Activated T-helper 2 cell treated with anti-CD3 and anti-CD28 coated beads, Interferon-gamma antibody, Interleukin-2, Interleukin-4, amounts not matched to agents 10 μg/mL and 5 μg/mL and 100 μg/mL, durations not matched to agents 14 hours and 24 hours and 36 hours (primary cell): ENCODE measurements at places on chromosomes 1 and 21.

DNA sequence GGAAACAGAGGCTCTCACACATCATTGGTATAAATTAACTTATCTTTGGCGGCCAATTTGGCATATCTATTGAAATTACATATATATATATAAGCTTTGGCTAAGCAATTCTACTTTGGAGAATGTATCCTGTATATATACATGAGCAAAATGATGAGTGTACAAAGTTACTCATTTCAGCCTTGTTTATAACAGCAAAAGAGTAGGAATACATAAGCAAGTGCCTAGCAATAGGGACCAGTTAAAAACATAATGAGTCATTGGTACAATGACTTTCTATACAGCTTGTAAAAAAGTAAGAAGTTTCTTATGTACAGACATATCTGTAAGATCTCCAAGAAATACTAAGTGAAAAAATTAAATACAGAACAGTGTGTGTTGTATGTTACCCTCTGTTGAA lies 190.8 kb downstream of the LTN1 start:
- DNase-seq: no peak

- DNase-seq: no peak
Observed at GRCh38 chr21:37944496-37944895, 28.2 kb upstream of the KCNJ6 start.

DNA sequence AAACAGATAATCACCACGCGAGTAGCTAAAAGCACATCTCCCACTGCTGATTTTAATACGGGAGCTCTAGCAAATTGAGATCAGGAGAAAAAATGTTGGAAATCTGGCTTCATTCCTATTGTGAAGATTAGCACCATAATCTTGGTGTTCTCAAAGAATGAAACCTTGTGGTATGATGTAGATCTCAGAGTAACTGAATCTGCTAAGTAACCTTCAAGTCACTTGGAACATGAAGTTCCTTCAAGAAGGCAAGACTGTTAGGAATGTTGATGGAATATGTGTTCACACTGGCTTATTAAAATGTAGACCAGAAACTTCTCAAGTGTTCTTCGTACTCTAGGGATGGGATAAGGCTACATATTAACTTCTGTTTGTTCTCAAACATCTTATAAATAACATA lies 117.4 kb upstream of the CHRM3 start:
- no peak for DNase-seq

DNA sequence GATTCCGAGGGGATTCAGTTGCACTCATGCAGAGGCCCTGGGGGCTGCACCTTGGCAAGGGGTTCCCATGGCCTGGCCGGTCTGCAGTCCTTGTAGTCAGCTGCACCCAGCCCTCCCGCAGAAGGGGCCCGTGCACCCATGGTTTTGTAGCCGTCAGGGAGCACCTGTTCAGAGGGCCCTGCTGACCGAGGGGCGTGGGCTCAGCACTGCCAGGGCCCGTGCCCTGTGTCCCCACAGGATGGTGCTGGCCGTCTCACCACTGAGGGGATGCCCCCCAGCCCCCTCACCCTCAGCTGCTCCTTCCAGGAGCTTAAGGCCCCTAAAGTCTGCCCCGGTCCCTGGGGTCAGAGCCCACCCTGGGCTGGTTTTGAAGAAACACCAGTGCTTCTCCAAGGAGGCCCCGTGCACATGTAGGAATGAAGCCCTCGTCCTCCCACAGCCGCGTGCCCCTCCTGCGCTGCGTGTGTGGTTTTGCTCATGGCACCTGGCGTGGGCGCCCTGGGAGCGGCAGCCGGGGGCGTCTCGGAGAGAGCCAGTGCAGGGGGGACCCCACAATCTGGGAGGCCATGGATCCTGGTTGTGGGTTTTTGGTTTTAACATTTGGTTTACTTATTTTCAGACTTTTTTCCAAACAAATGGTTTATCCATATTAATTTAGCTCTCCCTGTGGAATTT lies 40.1 kb downstream of the PRKCZ start:
- DNase-seq: no peak

GRCh38 chr1:11802616-11802972 lies 3.2 kb downstream of the MTHFR start:
- DNase-seq: no peak

DNA sequence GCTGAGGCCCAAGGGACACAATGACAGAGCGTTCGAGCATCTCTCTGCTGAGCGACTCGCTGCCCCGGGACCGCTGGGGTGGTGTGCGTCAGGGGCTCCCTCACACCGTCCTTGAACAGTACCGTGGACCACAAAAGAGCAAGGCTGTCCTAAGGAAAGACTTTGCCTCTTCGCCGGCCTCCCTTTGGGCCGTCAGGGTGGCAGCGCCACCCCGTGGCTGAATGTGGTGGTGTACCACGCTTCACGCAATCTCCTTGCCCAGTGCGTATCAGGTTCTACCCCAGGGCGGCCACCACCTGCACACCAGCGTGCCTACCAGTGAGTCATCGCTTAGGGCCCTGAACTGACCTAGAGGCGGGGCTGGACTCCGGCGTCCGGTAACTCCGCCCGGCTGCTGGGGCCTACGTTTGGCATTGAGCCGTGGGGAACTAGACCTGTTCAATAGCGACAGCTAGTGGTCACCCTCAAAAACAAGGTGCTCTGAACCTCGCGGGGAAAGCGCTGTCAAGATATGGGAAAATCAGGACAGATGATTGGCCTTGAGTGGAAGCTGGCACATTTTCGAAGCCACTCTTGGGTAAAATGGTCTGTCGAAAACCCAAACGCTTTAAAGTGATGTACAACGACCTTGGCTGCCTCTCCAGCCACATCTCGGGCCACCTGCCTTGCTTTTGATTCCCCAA lies 8.1 kb upstream of the TRAF3IP3 start:
- peak; percentile 79 for DNase-seq

DNA sequence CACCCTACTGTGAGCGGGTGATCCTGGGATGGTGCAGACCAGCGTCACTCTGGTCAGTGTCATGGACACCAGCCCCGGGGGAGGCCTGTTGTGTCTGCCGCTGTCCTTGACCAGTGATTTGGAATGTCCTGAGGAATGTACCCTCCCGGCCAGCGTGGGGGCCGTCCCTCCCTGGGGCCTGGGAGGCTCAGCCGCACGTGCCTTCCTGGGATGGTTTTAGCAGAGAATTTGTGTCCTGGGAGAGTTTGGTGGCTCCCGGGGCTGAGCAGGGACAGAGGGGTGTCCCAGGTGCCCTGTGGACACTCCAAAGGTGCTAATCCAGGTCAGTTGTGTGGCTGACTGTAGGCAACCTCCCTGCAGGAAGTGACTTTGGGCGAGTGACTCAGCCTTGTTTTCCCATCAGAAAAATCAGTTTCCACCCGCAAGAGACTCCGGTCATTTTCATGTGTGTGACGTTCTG lies 6.2 kb downstream of the ARHGEF16 start:
- no peak for DNase-seq

DNA sequence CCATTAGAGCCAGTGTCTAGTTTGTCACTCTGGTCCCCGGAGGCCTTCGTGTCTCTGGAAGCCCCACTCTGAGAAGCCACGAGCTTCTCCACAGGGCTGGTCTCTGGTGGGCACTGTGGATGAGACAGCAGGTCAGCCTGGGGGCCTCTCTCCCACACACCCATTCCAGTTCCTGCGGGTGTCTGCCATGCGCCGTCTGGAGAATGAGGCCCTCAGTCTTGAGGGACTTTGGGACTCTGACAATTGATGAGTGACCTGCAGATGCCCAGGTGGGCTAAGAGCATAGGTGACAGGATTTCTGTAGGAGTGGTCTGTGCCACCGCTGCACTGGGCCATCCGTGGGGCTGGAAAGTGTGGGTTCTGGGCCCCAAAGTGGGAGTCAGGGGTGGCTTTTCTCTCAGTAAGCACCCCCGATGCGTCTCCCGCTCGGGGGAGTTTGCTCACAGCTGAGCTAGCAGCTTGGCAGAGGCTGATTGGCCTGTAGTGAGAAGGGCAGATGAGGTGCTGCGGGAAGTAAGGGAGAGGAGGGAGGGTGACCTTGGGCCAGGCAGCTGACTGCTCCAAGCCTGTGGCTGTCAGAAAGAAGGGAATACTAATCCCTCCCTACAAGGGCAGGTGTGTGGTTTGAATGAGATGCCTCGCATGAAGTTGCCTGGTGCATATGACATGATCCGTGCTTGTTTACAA lies 26.4 kb downstream of the LHX4 start:
- no peak for DNase-seq

DNA sequence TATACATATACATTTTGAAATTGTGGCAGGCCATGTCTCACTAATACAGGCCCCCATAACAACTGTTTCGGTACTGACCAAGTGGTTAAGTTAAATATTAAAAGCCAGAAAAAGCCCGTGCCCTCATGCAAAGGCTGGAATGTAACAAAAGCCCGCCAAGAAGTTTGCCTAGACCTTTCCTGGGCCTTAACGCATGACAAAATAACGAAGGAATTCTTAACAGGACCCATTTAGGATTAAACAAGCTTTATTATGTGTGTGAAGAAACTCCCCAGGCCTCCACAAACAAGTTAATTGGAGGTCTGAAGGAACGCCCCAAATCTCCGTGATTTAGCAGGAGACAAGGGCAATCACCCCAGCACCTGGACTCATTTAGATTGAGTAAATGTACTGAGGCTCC lies 42.4 kb downstream of the TNFSF4 start:
- DNase-seq: no peak

- DNase-seq: no peak
Observed at GRCh38 chr1:178282949-178283367, 189.1 kb downstream of the RASAL2 start.

DNA sequence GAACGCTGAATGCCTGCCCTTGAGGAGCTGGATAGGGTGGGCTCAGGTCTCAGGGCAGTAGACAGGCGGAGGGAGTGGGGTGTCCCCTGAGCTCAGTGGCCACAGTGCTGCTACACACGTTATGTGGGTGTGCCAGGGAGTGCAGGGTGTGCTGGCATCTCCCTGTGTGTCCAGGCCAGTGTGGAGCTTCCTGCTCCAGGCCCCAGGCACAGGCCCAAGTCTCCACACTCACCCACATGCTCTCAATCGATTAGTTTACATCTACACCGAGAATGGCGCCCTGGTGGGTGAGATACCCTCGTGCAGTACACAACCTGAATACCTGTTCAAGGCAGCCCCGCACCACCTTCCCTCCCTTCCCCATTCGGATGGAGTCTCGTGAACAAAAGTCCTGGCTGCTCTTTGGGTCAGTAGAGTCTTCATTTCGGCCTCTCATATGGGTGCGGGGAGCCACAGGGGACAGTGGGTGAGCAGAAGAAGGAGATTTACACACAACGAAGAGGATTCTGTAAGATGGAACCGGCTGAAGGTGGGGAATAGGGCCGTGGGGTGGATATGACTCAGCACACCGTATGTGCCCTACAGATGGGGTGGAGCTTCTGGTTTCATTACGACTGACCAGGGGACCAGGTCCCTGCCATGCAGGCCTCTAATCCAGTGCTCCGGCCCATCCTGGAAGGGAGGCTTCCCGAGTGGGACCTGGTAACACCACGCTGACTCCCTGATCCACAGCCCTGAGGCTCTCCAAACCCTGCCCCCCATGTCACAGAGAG lies 93.3 kb downstream of the SPSB1 start:
- DNase-seq: no peak

GRCh38 chr1:223035724-223036478 lies 107.1 kb downstream of the TLR5 start:
- no peak for DNase-seq

DNA sequence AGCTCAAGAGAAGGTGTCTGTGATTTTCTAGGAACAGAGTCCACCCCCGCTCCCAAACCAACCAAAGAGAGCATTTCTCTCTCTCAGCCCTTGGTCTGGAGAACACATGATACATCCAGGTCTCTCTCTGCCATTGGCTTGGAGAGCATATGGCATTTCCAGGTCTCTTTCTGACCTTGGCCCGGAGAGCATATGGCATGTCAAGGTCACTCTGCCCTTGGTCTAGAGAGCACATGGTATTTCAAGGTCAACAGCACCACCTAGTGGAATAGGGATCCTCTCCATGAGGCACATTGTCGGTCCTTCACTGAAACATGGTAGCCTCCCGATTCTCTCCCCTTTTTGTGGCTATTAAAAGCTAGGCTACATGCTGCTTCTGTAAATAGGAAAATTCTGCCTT lies 437.7 kb upstream of the OLFM3 start:
- DNase-seq: no peak

DNA sequence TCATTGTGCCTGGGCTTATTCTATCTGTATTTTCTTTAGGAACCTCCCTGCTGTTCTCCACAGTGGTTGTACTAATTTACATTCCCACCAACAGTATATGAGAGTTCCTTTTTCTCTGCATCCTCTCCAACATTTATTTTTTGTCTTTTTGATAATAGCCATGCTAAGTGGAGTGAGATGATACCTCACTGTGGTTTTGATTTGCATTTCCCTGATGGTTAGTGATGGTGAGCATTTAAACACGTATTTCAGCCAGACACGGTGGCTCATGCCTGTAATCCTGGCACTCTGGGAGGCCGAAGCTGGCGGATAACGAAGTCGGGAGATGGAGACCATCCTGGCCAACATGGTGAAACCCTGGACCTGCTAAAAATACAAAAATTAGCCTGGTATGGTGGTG lies 57.9 kb downstream of the SLAMF6 start:
- DNase-seq: no peak

GRCh38 chr1:220962031-220962751 lies 82.9 kb downstream of the HLX start:
- DNase-seq: no peak

DNA sequence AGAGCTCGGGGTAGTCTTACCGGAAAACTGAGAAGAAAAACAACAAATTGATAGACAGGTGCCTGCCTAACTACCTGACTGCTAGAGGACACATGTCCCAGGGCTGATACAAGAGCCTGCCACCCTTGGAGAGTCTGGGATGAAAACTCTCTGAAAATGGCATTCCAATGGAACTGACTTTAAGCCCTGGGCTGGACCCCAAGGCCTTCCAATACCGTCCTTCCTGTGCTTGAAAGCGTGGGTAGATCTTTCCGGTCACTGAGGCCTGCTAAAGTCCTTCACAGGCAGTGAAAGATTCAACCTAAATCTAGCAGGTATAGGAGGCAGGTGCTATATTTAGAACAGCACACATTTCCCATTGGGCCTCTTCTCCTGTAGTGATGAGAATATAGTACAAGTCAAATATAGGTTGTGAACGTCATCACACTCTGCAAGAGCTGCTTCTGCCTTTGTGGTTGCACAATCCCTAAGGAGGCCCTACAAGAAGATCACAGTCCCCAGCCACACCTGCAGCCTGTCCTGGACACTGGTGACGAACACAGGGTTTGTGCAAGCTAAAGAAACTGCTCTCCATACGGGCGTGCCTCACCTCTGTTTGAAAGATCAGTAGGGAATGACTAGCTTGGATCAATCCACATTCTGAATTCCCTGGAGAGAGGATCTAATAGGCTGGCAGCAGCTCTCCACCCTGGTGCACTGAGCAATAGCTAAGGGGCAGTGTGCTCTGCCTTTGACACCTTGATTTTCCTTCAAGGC lies 876 bp upstream of the CHML start:
- no peak for DNase-seq

GRCh38 chr1:192108161-192108560 lies 50.1 kb upstream of the RGS18 start:
- no peak for DNase-seq

- DNase-seq: no peak
Observed at GRCh38 chr1:29798699-29799566, 562.6 kb downstream of the PTPRU start.

- no peak for DNase-seq
Observed at GRCh38 chr1:154198756-154199562, 7.1 kb upstream of the TPM3 start.

- DNase-seq: no peak
Observed at GRCh38 chr1:61784726-61785125, 42.4 kb downstream of the PATJ start.
